HEK293T (cell line): ENCODE measurements at places on chromosomes 11 and 22.

DNA sequence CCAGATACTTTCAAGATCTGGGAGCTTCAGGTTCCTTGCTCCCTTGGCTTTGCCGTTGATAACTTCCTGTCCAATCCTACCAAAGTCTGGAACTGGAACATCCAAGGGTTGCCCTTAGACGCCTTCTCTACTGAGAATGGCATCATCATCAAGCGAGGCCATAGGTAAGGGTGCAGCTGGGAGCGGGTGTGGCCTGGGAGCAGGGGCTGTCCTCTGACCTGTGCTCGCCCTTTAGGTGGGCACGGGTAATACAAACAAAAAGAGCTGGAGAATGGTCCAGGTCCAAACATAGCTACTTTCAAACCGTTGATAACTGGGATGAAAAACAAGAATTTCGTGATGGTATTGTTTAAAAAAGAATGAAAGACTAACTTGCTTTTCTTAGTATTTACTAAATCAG lies 25.0 kb downstream of the CASP12 start:
- DNase-seq, result peak; percentile 22

DNA sequence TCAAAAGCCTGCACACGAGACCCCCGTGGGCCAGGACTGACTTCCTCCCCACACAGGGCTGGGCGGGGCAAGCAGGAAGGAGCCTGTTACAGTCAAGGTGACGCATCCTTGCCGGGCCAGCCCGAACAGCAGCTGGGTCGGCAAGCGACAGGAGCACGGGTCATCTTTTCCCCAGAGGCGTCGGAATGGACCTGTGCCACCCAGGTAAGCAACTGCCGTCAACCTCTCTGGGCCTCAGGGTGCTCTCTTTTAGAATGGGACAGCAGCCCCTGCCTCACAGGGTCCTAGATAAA lies at the start of gene CYTH4:
CYTH4 (plus strand) TSS at position 124 of the 293 bp plus-strand sequence; CDS start at position 186, 62 bp downstream.
- DNase-seq, result no peak

- DNase-seq, result peak; percentile 62
Measured at GRCh38 chr11:1825039-1825740, 9.6 kb upstream of the SYT8 start.

GRCh38 chr11:26599425-26599824 lies 27.4 kb upstream of the MUC15 start:
- DNase-seq, result no peak

- DNase-seq, result no peak
Measured at GRCh38 chr11:108852701-108853100, 187.8 kb downstream of the DDX10 start.

- peak; percentile 77 for DNase-seq
Measured at GRCh38 chr11:120324932-120325810, at the start of gene TLCD5. Gene TLCD5 (plus strand): TSS chr11:120325299. CDS start chr11:120327442, 2,143 bp downstream.

DNA sequence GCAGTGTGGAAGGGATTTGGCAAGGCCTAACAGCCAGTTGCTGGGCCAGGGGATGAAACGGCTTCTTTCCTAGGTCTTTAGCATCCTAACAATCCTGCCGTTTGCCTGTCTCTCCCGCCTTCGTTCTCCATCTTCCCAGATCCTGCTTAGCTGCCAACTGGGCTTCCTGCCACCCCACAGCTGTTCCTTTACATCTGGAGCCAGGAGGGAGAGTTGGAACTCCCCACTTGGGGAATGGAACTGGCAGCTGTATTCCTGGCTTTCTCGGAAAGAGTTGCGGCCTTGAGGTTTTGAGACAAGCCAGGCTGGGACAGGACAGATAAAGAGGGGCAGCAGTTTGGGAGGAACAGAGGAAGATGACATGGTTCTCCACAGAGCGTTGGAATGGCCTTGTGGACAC lies 59.6 kb downstream of the ST3GAL4 start:
- DNase-seq, result no peak

GRCh38 chr11:132444911-132445310 lies 1074.5 kb downstream of the NTM start:
- DNase-seq, result no peak

GRCh38 chr11:64796047-64796756 lies 6.8 kb downstream of the MAP4K2 start:
- DNase-seq, result no peak

DNA sequence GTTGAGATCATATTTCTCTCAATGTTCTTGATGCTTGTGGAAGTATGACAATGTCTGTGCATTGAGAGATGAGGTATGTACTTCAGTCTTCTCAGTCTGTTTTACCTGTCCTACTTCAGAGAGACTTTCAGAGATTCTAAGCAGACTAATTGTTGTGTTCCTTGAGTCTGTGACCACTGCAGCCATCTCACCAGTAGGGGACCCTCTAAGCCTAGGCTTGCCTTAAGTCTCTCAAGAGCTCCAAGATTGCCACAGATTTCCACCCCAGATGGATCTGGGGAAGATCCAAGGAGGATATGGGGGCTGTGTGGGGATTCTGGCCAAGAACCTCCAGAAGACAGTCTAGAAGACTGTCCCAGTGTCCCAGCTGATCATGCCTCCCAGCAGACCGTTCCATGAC lies 179.9 kb upstream of the PLET1 start:
- DNase-seq, result peak; percentile 34

DNA sequence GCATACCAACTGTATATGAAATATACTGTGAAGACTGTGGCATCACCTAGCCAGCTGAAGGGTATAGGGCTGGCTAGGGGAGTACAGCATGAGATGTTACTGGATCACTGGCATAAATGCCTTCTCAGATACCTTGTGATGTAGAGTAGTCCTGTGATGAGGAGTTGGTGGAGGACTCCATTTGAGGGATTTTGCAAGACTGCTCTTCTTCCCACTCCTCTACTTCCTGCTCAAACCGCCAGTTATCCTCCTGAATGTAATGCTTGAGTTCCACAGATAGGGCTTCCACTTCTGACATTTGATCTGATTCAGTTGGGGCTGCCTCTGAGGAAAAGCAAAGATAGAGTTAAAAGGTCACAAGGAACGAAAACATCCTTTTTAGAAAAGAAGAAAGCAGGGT lies 29.3 kb downstream of the CLDN25 start:
- no peak for DNase-seq

GRCh38 chr11:95247127-95247684 lies 16.2 kb upstream of the SESN3 start:
- no peak for DNase-seq

DNA sequence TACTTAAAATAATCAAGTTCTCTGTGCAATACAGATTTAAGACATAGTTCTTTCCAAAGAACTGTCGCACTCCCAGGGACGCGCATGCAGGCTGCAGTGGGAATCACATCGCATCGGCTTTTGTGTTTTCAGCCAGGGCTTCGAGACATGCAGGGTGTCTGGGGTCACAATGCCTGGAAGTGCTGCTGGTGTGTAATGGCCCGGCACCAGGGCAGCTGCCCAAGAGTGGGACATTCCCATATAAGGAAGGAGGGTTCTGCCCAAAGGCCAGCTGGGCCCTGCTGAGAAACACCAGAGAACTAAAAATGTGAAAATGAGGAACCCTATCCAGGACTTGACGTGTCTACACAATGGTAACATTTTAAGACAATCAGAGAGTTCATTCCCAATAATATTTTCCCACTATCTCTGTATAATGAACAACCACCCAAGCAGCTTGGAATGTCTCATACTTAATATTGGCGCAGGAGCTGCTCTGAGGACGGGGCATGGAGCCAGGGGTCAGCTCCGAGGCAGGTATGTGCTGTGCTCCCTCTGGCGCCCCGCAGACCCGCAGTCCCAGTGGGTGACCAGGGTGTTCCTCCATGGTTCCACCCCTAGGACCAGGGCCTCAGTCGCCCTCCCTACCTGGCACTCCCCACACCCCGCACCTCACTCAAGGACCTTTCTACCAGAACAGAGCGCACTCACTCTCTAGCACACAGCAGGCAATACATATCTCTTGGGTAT lies 11.3 kb downstream of the MCAT start:
- DNase-seq, result no peak

DNA sequence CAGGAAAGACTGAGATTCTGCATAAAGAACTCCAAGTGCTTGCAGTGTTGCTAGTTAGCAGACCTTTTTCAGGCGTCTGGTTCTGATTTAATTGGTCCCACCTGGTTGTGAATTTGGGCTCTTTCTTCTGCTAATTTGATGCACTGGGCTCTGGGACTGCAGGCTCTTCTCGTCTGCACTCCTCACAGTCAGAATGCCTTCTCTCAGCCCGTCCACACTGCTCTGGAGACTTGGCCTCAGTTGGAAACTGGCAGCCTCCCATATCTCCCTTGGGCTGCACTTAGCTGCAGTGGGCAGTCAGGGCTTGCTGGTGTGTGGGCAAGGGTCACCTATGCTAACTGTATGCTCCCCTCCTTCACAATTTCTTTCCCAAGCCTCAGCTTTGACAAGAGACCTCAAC lies 1.5 kb downstream of the TRIM6 start:
- no peak for DNase-seq

- no peak for DNase-seq
Measured at GRCh38 chr22:25359601-25360261, 140.3 kb downstream of the CRYBB2 start.

DNA sequence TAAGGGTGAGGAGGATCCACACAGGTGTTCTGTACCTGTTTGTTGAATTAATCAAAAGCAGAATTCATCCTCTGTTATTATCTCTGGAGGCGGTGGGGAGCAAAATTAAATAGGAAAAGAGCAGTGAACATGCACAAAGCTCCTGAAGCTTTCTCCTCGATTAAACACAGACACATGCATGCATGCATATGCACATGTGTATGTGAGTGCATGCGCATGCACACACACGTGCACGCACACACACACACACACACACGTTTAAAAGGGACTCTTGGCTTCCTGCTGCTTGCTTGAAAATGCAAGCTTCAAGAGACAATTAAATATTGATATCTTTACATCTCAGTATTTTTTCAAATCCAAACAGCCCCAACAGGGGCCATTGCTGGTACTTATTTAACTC lies 462.1 kb downstream of the BUD13 start:
- no peak for DNase-seq

GRCh38 chr22:35552196-35552842 lies 11.7 kb downstream of the RASD2 start:
- DNase-seq, result peak; percentile 99

- no peak for DNase-seq
Measured at GRCh38 chr11:90318651-90319050, 95.8 kb upstream of the CHORDC1 start.

DNA sequence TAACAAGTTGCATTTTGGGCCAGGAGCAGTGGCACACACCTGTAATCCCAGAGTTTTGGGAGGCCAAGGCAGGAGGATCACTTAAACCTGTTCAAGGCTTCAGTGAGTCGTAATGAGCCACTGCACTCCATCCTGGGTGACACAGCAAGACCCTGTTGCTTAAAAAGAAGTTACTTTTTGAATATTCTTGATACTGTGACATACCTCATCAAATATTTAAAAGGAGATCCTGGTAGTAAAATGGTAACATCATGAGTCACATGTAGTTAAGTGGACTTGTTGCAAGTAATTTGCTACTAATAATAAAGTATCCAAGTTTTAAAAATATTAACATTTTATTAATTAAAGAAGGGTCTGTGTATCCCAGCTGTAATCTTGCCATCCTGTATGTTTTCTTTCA lies 18.3 kb downstream of the HMGXB4 start:
- no peak for DNase-seq

DNA sequence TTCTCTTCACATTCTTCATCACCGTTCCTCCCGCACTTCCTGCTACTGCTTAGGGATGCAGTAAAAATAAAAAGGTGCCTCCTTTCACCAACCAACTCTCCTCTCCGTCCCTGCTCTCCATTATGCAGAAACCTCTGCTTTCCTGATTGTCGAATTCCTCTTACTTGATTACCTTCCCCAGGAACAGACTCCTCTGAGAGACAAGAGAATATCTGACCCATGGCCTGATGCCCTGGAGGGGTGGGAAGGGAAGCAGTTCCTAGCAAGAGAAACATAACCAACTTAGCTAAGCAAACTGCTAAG lies 80.9 kb downstream of the TRIM29 start:
- DNase-seq, result no peak

- DNase-seq, result peak; percentile 31
Measured at GRCh38 chr11:111602865-111603610, 789 bp downstream of the SIK2 start.

DNA sequence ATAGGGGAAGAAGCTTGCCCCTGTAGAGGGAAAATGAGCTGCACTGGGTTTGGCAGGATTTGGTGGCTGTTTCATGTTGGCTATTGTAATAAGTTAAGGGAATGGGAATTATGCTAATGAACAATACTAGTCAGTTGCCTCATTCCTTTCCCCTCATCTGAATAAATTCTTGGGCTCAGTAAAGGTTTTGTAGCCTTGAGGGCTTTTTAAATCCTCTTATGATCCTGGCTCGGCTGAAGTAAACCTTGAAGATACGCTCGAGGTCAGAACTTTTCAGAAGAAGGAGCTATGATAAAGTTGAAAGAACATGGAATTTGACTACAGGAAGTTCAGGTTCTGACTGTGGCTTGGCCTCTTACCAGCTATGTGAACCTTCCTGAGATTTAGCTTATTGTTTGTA lies 448.7 kb downstream of the RAB38 start:
- no peak for DNase-seq

- DNase-seq, result no peak
Measured at GRCh38 chr11:8354622-8355415, 91.1 kb upstream of the LMO1 start.

DNA sequence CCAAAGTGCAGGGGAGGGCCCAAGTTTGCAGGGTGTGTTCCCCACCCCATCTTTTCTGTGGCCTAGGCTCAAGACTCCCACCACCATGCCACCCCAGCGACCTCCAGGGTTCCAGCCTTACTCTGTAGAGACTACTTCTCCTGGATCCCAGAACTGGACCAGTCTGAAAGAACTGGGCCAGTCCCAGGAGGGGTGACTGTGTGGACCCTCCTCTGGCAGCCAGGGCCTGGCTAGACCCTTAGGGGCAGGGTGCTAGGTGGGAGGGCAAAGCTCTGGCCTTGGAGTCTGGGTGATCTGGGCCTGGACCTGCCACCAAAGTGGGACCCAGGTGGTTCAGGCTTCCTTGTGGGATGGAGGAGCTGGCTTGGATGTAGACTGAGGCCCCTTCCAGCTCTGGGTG lies 41.8 kb upstream of the ACCSL start:
- DNase-seq, result no peak

DNA sequence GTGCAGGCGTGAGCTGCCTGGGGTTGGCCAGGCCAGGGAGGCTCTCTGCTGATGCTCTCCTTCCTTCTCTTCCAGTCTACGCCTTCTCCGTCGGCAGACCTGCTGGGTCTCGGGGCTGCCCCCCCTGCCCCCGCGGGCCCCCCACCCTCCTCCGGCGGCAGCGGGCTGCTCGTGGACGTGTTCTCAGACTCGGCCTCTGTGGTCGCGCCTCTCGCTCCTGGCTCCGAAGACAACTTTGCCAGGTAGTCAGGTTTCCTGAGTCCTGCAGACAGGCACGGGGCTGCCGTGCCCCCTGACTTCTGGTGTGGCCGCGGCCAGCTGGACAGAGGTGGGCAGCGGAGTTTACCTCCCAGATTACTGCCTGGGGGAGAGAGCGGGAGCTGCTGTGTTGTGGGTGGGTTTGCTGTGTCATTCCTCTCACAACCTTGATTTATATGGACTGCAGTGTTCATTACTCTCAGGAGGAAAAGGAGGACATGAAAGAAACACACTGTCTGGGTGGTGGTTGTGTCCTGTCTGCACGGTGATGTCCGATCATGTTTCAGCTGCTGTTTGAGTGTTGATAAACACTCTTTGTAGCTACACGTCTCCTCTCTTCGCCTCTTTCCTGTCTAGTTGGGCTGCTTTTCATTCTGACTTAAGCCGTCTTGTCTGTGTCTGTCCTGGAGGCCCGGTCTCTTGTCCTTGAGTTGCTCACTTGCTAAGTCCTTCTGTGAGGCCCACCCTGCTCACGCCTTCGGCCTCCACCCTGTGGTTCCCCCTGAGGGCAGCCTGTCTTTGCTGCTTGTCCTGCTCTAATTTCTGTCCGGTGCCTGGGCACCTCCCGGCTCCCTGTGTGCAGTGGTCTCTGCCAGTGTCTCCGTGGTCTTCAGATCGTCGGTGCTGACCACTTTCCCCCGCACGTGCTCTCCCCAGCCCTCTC lies 35.9 kb downstream of the MUC6 start:
- no peak for DNase-seq
